Stimulated activated CD8-positive, alpha-beta memory T cell treated with anti-CD3 and anti-CD28 coated beads, Interleukin-4, amount 100 ng/mL, for 1 hour (primary cell): ENCODE measurements at places on chromosomes 6 and 20.

DNA sequence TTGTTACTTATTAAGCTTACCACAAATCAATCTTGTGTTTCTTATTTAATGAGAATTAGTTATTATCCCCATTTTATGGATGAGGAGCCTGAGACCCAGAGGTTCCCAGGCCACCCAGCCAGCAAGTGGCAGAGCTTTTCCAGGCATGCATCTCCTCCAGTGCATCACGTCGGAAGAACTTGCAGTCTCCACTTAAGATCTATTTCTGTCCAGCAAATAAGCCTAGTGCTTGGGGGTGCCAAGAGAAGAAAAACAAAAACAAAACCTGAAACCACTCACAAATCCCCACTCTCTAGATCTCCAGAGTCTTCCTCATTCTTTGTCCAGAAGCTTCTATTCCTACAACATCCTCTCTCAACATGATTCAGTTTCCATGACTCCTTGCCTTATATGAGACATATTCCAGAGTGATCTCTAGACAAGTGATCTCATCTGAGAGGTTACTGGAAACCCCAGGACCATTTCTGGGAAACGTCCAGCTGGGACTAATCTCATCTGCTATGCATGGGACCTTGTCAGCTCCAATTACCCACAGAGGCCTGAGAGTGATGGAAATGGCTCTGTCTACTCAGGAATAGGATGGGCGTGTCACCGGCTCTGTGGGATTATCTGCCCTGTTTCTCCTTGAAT lies 4.1 kb downstream of the GUCA1B start:
- no peak for DNase-seq

DNA sequence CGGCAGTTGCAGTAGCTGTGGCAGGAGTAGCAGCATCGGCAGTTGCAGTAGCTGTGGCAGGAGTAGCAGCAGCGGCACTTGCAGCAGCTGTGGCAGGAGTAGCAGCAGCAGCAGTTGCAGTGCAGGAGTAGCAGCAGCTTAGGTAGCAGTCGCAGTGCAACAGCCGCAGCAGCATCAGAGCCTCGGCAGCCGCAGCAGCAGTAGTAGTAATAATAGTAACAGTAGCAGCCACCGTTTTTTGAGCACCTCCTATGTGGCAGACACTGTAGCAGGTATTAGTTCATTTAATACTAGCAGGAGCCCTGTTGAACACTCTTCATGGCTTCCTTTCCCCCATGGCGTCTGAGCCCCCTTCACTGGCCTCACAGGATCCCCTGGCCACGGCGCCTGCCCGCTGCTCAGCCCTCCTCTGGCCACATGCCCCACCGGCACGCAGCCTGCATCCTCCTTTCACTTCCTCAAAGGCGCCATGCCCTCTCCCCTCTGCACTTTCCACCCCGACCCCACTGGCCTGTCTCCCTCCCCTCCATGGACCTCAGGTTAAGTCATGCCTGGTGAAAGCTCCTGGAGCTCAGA lies 19.1 kb upstream of the IRF4 start:
- DNase-seq, result no peak

DNA sequence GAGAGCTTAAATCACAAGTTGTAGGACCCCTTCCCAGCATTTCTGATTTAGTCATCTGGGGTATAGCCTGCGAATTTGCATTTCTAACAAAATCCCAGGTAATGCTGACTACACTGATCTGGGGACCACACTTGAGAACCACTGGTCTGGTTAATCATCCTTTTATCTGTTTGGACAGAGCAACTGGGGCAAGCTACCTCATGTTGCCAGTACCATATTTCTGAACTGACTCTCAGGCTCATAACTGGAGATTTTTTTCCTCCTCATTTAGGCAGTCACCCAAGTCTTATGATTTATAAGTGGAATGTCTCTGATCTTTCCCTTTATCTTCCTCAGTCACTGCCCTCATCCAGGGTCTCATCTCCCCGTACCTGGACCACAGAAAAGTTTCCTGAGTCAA lies 12.0 kb upstream of the GTF3C6 start:
- no peak for DNase-seq

- no peak for DNase-seq
Observed at GRCh38 chr20:62368392-62368975, 1.4 kb upstream of the LAMA5 start.

DNA sequence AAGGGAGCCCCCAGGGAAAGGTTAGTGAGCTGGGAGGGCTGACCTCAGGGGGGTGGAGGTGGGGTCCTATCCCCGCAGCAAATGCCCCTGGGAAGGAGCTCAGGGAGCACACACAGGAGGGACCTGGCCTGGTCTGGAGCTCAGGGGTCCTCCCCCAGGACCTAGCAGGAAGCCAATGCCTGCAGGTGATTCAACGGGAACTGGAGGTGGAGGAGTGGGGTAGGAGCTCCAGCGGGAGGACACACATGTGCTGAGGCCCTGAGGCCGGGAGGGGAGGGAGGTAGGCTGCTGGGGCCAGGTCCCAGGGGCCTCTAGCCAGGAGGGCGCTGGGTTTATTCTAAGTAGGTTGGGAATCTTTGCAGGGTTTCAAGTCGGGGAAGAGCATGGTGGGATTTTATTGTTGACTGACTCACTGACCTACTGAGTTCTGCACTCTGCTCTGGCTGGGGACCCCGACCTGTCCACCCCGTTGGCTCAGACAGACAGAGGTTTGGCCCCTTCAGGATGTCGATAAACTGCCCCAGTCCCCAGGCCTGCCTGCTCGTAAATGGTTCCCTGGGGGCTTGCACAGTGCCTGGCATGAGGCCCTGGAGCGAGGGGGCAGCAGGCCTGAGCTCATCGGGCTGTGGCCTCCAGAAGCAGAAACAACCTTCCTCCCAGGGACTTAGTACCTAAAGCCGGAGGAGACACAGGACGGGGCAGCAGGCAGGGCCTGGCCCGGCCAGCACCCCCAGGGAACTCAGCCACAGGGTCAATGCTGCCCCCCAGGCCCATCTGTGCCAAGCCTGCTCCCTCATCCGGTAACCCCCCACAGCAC lies 62.3 kb downstream of the RIPOR3 start:
- DNase-seq, result no peak

- no peak for DNase-seq
Observed at GRCh38 chr6:147103694-147104093, 100.5 kb upstream of the STXBP5 start.

GRCh38 chr6:44622956-44623355 lies 235.4 kb downstream of the CDC5L start:
- DNase-seq, result no peak

- no peak for DNase-seq
Observed at GRCh38 chr6:92989656-92990055, 429.7 kb downstream of the EPHA7 start.

DNA sequence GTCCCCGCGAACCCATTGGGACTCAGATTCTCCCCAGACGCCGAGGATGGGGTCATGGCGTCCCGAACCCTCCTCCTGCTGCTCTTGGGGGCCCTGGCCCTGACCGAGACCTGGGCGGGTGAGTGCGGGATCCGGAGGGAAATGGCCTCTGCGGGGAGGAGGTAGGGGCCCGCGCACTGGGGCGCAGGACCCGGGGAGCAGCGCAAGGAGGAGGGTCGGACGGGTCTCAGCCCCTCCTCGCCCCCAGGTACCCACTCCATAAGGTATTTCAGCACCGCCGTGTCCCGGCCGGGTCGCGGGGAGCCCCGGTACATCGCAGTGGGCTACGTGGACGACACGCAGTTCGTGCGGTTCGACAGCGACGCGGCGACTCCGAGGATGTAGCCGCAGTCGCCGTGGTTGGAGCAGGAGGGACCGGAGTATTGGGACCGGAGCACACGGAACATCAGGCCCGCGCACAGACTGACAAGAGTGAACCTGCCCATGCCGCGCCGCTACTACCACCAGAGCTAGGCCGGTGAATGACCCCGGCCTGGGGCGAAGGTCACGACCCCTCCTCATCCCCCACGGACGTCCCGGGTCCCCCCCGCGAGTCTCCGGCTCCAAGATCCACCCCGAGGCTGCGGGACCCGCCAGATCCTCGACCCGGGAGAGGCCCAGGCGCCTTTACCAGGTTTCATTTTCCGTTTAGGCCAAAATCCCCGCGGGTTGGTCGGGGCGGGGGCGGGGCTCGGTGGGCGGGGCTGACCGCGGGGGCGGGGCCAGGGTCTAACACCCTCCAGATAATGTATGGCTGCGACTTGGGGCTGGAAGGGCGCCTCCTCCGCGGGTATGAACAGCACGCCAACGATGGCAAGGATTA lies 15.7 kb upstream of the HLA-A start:
- DNase-seq, result no peak

DNA sequence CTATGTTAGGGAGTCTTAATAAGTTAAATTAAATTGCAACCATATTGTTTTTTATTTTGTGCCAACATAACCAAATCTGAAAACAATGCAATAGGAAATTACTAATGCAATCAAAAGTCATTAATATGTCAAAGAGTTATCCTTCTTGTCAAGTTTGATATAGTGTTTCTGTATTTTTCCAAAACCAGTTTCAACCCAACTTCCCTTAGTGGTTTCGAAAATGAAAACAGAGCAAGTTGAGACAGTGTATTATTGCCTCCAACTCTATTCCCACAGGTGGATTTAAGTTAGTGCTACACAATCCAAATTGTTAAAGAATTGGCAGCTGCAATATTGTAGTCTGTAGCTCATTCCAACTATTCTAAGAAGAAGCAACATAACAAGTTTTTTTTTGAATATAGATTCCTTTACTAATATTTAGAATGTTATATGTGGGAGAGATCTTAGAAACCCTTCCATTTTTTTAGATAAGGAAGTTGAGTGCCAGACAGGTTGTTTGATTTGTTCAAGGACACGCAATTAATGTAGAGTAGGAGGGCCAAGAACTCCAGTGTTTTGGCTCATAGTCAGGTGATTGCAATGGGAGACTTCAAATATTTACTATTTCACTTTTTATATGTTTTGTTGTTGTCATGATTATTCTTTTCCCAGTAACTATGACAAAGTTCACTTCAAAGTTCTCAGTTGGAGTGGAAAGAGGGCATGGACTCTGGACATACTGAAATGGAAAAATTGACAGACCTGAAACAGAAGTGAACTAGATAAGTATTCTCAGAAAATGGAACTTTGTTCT lies 282.4 kb upstream of the HSF2 start:
- no peak for DNase-seq

GRCh38 chr6:145829950-145830349 lies 15.4 kb upstream of the FBXO30 start:
- no peak for DNase-seq

DNA sequence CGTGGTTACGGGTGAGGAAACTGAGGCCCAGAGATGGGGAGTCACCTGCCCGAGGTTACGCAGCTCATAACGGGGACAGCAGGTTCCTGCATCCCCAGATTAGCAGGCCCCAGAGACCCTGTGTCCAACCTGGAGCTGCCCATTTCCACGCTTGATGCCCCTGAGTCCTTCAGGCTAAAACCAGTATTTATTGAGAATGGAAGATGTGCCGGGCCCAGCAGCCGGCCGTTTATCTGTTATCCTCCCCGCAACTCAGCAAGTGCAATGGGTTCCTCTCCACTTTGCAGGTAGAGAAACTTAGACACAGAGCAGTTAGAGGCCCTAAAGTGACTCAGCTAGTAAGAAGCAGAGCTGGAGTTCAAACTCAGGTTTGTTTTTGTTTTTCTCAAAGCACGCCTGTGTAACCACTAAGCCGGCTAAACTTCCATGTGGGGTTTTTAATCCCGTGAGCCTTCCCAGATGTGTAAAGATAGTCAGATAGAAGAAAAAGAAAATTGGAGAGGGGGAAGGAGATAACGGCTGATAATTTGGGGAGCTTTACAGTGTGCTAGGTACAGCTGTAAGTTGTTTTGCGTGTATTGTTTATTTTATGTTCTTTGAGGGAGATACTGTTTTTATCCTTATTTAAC lies 775 bp downstream of the PFDN4 start:
- DNase-seq, result no peak

DNA sequence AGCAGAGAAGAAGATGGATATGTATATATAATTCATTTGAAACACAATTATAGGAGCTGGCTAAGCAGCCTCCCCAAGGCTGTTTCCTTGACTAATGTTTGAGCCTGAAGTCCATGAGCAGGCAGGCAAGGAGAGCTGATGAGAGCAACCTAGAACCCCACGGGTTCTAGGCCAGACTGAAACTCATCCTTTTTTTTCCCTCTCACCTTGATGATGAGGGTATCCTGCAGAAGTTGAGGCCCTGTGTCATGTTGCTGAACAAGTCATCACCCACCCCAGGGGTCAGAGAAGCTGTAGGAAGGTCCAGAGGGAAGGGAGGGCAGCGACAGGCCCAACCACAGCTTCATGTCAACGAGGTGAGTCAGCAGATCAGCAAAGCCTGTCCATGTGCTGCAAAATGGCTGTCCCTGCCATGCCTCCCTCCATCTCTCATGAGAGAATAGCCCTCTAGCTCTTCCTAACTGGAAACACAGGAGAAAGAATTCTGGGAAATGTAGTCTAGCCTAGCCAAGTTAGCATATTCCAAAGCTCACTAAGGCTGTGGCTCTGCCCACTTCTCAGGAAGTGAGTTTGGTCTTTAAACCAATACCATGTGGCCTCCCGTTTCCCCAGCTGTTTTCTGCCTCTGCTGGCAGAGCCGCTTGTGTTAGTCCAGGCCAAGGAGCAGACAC lies 91.3 kb upstream of the DTNBP1 start:
- DNase-seq, result no peak

- no peak for DNase-seq
Observed at GRCh38 chr20:49386848-49387580, 95.5 kb downstream of the KCNB1 start.

- no peak for DNase-seq
Observed at GRCh38 chr6:129120856-129121638, 238.1 kb downstream of the LAMA2 start.

- no peak for DNase-seq
Observed at GRCh38 chr6:75815756-75816155, 66.7 kb downstream of the MYO6 start.

DNA sequence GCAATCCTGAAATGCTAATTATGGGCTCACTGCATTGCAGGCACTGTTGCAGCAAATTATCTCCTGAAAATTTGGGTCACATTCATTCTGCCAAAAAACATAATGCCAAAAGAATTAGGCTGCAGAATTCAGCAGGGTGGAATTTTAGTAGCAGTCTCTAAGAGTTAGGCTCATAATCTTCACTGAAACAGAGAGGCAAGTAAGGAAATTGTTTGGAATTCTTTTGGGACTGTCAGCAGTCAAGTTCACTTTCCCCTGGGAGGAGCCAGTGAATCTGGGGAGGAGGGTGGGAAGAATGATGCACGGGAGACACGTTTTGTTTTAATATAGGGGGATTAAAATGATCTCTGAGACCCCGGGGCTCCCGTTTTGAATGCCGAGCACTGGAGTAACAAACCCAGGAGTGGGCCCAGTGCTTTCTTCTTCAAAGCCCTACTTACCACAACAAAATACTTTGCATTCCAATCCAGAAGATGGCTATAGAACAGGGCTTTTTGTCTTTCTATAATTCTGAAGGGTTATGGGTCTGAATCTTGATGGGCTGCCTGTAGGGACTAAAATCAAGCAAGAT lies 44.7 kb downstream of the SOBP start:
- DNase-seq, result no peak

GRCh38 chr20:4828830-4829513 lies 107.3 kb downstream of the PRND start:
- no peak for DNase-seq

DNA sequence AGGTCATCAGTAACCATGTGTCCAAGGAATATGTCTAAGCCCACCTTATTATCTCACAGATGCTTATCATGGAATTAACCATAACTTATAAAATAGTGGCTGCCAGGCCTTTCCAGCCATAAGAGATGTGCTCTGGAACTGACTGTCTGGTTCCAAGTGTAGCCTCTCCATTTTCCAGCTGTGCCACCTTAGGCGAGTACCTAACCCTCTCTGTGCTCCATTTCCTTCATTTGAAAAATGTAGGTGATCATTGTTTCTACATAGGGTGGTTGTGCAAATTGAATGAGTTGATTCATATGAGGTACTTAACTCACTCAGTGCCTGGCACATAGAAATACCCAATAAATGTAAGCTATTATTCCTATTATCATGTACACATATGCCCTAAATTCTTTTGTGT lies 102.5 kb upstream of the IYD start:
- DNase-seq, result no peak

- no peak for DNase-seq
Observed at GRCh38 chr6:45609141-45609638, 231.5 kb upstream of the SUPT3H start.
